Tongue (tissue), 3 donors: ENCODE measurements at places on chromosomes 11 and 22. TPM values are rescaled to one million over a fixed set of nuclear protein-coding genes. Genes with fewer than 3 reads are reported as not detected.

SPATA19 gene
- total RNA-seq: not detected

SPON1 gene
- total RNA-seq: 24.4 TPM

AIFM3 gene
- total RNA-seq: 0.21 TPM

SUSD2 gene
- total RNA-seq: 0.82 TPM

LZTR1 gene
- total RNA-seq: 38.3 TPM

CDON gene
- total RNA-seq: 35.2 TPM

MS4A13 gene
- not detected for total RNA-seq

ARHGAP20 gene
- total RNA-seq: 5.5 TPM

LYVE1 gene
- total RNA-seq: 22.3 TPM

KREMEN1 gene
- 113 TPM for total RNA-seq

SORL1 gene
- 20.8 TPM for total RNA-seq

F2 gene
- total RNA-seq: not detected

OR56A1 gene
- under 0.01 TPM for total RNA-seq

NAGA gene
- total RNA-seq: 27.1 TPM

OR51B4 gene
- not detected for total RNA-seq

ALDH3B1 gene
- total RNA-seq: 3.8 TPM

WNT7B gene
- 6.2 TPM for total RNA-seq
